ENCODE measurements at places on chromosomes 1 and 21. TPM values are rescaled to one million over a fixed set of nuclear protein-coding genes. Genes with fewer than 3 reads are reported as not detected.

Gene SPRR2G
- not detected for total RNA-seq

Gene SYT6
- total RNA-seq = 0.36 TPM

Gene JAK1
- 99.6 TPM for total RNA-seq

Gene ACKR1
- 22.4 TPM for total RNA-seq

Gene PAQR6
- 7.7 TPM for total RNA-seq

All from sigmoid colon (tissue), 7 donors.